Astrocyte of the spinal cord (primary cell): ENCODE measurements at places on chromosomes 16 and 17.
A peak's percentile ranks its signal among the peaks of the same experiment; 100 is the strongest.

DNA sequence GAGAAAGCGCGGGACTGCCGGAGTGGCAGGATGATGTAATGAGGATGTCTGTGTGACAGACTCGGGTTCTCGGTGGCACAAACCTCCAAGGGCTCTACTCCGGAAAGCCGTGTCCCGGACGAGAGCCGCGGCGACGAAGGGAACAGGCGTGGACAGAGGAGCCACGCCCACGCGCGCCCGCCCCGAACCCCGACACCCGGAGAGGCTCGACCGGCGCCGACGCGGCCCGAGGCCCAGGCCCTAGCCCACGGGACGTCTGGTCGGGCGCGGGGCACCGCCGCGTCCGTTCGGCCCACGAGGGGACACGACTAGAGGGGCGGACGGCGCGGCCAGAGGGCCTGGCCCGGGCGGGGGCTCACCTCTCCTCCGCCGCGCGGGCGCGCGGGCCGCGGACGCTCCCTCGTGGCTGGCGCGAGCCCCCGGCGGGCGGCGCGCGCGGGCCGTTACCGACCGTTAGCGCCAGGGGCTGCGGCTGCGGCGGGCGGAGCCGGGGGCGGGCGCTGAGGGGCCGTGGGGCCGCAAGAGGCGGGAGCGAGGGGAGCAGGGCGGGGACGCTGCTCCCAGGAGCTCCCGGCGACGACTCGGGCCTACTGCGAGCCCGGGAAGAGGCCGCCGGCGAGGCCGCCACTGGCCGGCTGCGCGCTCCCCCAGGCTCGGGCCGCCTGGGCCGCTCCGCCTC lies 2.1 kb upstream of the IRX5 start:
- peak; percentile 20 for DNase-seq

GRCh38 chr17:39209317-39210092 lies 9.4 kb downstream of the RPL19 start:
- peak; percentile 43 for DNase-seq

- DNase-seq: no peak
Observed at GRCh38 chr17:51891936-51892335, 266.6 kb downstream of the CA10 start.

DNA sequence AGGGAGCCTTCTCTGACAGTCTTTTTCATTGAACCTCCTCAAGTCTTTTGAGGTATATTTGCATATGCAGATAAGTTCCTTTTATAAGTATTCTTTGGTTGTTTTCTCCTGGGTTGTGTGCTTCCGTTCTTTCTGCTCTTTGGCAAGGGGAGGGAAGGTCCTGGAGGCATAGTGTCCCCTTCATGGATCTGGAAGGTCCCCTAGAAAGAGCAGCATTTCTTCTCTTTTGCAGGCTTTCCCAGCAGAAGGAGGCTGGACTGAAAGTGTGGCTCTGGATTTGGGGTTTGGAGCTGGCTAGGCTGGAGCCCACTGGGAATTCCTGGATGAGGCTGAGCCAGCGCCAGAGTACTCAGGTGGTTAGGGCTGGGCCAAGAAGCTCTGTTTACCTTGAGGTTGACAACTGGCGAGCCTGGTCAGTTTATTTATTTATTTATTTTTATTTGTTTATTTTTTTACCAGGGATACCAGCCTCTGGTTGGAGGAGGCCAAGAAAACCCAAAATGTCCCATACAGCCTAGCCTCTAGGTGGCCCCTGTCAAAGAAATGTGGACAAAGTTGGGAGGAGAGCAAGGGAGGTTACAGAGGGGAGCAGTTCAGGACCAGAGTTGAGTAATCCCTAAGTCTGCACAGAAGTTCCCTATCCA lies 5.4 kb upstream of the TOP2A start:
- DNase-seq: no peak

DNA sequence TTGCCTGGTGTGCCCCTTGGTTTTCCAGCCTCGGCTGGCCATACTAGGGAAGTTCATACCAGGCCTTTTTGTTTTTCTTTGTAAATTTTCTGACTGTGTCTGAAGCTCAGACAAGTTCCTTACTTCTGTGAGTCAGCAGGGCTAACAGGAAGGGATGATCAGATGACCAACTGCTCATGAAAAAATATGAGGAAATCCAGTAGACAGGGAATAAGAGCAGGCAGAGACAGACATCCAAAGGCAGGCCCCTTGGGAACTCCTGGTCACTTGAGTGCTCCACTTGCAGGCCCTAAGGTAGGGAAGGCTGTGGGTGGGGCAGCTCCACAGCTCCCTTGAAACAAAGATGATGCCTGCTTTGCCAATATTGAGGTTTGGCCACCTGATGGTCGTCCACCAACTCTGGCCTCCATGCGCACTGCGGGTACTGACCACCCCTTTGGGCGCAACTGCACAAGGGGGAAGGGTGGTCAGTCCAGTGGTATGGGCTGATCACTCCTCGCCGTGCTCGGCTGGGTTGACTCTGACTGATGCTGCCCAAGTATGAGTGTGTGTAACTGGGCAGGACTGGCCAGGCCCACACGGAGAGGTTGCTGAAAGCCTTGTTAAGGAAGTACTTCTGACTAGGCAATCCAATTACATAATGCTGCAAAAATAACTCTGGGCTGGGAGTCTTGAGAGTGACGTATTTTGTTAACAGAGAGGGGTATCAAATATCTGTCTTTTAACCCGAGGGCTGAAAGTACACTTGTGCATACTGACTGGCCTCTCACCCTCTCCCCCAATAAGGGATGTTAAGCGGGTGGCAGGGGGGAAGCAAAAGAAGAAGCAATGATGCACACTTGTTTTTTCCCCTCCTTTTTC lies 20.8 kb upstream of the ZFHX3 start:
- peak; percentile 95 for DNase-seq

- no peak for DNase-seq
Observed at GRCh38 chr16:68346892-68347480, 36.2 kb downstream of the PRMT7 start.

- peak; percentile 57 for DNase-seq
Observed at GRCh38 chr17:39132192-39132610, 19.2 kb downstream of the PLXDC1 start.

- no peak for DNase-seq
Observed at GRCh38 chr17:75734674-75735294, 13.5 kb downstream of the ITGB4 start.

DNA sequence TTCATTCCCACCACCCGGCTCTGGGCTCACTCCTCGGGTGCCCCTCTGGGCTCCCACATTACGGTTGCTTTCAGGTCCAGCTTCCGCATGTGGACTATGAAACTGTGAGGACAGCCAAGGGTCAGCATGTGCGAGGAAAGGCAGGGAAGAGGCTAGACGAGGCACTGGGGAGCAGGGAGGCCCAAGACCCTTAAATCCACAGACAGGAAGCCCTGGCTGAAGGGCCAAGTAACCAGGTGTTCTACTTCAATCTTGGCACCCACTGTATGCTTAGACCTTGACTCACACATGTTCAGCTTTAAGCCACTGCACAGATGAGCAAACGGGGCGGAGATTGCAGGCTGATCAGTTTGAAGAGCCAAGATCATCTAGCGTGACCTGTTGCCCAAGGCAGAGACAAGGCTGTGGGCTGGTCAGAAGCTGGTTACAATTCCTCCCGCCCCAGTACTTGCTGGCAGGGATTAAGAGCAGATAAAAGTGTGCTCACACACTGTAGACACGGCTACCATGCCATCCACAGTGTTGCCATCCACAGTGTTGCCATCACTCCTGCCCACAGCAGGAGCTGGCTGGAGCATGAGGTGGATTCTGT lies at the start of gene CES4A:
TSS of gene CES4A (plus strand) at position 393 of the 592 bp plus-strand sequence. CDS start at position 577, 184 bp downstream.
- DNase-seq: no peak

DNA sequence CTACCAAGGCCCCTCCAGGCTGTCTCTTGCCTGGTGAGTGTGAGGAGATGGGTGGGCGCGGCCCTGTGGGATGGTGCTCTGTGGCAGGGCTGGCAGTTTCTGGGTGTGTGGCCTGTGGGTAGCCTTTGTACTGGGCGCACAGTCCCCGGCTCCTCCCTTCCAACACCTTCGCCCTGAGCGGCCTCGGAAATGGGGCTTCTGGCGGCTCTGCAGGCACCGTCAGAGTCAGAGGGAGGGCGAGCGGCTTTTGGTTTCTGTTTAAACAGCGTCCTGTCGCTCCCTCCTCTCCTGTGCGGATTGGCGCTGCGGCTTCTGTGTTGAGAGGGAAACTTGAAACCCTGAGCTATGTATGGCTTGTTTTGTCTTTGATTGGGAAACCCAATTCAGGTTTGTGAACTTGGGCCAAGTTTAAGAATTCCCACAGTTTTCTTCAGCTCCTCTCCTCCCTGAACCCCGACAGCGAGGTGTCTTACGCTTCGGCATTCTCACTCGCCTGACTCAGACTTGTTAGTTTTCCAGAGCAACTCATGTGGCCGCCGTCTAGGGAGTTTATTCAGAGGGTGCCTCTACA lies 8.3 kb upstream of the ZNF750 start:
- peak; percentile 86 for DNase-seq

GRCh38 chr16:88937206-88937621 lies 39.8 kb downstream of the CBFA2T3 start:
- no peak for DNase-seq

GRCh38 chr16:880471-881171 lies 80.1 kb upstream of the GNG13 start:
- no peak for DNase-seq
